ENCODE measurements at places on chromosomes 2 and 18.

DNA sequence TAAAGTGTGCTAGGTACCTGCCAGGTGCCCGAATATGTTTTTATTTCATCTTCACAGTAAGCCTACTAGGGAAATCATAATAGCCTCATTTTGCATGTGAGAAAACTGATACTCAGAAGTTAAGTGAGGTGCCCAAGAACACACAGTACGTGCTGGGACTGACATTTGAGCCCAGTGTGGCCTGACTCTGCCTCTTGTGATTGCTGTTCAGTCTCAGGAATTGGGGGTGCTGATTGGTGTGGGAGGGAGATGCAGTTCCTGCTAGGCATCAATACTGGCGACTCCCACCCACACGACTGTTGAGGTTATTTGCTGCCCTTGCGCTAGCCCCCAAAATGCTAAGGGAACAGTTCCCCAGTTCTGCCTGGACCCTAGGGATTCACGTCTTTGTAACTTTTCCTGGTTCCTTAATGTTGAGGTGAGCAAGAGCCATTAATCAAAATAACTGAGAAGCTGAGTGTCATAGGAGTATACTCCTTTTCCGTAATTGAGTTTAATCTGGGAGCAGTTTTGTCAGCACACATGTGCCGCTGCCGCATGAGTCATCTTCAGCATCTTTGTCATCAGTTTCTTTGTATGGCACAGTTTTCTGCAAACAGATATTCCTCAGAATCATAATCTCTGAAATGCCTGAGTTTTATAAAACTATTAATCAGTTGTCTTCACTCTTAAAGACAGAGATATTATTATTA, 120.7 kb downstream of the NCK2 start:
- no peak for DNase-seq

- no peak for DNase-seq
These were observed 54.6 kb downstream of the ZFP36L2 start for GRCh38 chr2:43171789-43172188.

DNA sequence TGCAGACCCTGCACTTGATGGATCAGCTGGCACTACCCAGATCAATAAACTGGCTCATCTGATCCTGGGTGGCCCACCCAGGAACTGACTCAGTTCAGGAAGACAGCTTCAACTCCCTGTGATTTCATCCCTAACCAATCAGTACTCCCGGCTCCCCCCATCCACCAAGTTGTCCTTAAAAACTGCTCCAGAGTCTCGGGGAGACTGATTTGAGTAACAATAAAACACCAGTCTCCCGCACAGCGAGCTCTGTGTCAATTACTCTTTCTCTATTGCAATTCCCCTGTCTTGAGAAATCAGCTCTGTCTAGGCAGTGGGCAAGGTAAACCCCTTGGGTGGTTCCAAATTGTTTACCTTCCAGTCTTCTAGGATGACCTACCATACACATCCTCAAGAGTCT, 263.3 kb upstream of the STON1 start:
- DNase-seq = no peak

DNA sequence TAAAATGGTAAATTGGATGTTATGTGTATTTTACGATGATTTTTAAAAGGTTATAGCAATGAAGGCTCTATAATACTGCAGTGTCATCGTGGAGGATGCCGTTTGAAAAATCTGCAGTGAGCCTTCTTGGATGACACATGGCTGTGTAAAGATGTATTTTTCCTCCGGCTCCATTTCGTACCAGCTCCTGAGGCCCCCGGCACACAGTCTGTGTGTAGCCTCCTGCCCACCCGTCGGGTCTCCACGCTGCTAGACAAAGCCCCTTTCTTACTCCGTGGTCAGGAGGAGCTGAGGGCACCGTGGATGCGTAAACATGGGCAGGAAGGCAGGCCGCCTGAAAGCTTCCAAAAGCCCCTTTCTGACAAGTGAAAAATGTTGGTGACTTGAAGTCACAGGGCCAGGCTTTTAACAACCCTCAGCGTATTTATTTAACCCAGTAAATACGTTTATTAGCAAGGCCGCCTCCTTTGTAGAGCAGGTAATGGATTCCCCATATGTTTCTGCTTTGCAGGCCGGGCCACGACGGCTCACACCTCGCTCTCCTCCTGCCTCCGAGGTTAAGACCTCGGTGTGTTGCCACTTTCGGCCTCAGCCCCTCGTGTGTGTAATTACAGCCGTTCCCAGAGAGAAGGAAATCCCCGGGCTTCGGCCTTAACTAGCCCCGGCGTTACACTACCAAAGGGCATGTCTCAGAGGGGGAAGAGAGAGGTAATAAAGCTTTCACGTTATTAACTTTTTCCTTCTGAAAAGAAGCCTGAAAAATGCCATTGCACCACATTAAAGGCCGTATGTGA, 72.8 kb downstream of the DDX1 start:
- no peak for DNase-seq

GRCh38 chr2:84840306-84840705, 40.6 kb downstream of the TRABD2A start:
- no peak for DNase-seq

GRCh38 chr2:1037066-1037465, 86.4 kb downstream of the SNTG2 start:
- no peak for DNase-seq

- no peak for DNase-seq
These were observed 86.1 kb downstream of the SLC4A10 start for GRCh38 chr2:161710131-161710915.

DNA sequence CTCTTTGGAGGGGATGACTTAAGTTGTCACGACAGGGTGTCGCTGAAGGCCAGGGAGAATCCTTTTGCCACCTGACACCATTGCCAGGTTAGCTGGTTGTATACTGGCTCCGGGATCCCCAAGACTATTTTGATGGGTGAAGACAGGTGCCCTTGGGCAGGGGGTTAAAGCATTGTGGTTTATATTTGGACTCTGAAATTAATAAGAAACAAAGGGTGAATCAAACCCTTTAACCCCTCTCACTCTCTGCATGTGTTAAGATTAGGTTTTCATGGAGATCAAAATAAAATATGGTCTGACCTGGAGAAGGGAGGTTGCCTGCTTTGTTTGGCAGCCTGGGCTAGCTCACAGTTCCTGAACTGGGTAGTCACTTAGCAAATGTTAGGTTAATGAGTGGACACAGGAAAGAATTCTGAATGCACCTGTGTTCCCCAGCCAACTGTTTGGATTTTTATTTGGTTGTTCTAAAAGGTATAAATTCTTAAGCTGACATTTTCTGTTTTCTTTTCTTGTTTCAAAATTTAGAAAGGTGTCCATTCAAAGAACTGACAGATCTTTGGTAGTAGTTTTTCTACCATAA, 301.7 kb downstream of the KCNS3 start:
- DNase-seq = no peak

DNA sequence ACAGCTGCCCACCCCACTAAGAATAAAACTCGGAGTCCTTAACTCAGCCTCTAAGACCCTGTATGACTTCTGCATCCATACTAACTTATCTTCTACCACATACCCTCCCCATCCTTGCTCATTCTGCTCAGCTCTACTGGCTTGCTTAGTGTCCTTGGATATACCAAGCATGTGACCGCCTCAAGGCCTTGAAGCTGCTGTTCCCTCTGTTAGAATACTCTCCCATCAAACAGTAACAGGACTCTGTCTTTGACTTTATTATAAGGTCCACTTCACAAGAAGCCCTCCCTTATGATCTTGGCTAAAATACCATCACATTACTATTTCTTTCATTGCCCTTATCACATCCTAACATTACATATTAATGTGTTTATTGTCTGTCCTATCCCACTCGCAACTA, 117.3 kb downstream of the DYM start:
- no peak for DNase-seq

DNA sequence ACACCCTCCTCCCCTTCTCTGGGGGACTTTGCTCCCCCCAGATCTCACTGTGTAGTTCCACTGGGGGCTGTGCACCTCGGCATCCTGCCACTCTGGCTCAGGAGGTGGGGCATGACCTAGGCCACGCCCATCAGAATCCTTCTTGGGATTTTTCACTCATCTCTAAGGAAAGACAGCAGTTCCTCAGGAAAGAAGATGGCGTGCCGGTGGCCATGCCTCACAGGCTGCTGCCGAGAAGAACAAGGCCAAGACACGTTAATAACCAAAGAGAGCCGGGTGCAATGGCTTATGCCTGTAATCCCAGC, 3.2 kb downstream of the NMUR1 start:
- no peak for DNase-seq

DNA sequence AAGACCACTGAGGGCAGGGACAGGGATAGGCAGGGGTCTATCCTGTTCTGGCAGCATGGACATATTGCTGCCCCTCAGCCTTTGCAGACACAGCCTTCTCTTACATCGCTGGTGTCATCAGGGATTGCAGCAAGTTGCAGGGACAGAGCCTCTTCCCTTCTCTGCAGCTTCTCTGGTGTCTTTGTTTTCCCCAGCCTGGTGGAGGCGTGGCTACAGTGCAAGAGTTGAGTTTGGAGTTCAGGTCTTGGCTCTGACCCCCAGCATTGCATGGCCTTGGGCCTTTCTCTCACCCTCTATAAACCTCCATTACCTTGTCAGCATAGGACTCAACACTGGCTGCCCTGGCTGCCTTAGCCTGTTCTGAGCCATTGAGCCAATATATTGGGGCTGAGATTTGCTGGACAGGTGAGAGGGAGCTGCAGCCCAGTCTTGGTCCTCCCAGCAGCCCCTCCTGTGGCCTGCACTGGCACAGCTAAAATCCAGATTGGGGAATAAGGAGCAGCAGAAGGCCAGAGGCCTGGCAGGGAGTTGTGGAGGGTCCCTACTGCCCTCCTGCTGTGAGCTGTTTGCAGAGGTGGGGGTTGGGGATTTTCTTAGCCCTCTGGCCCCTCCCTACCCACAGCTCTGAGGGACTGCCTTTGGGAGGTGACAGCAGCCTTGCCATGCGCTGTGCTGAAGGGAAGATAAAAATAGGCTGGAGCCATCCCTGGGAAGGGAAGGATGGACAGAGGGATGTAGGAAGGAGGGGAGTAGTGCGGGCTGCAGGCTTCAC, 22.8 kb downstream of the EHD3 start:
- DNase-seq = no peak

DNA sequence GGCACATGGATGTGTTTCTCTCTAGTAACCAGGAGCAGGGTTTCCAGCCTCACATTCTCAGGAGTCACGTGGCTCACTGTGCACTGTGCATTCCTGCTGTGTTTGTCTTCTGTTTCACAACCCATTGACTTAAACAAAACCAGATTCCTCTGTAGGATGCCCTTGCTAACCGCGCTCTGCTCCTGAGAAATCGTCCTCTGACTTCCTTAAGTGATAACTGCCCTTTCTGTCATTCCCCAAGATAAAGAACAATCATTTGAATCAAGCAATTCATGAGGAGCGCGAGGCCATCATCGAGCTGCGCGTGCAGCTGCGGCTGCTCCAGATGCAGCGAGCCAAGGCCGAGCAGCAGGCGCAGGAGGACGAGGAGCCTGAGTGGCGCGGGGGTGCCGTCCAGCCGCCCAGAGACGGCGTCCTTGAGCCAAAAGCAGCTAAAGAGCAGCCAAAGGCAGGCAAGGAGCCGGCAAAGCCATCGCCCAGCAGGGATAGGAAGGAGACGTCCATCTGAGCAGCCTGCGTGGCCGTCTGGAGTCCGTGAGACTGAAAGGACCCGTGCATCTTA, 60.2 kb downstream of the RALBP1 start:
- DNase-seq = no peak

DNA sequence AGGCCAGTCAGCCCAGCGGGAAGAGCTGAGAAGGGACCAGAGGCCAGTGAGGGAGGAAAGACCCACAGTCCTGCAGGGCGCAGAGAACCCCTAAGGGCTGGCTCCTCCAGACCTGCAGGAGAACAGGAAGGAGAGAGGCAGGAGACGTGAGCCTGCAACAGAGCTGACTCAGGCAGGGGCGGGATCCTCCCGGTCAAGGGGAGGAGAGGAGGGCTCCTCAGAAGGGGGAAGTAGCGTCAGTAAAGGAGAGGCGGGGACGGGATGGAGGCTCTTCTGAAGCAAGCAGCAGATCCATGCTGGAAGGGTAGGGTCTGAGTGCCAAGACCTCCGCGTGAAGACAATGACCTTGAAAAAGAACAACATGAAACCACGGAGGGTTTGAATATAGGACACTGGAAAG, 50.8 kb downstream of the TRABD2A start:
- DNase-seq = no peak

- no peak for DNase-seq
These were observed 624.5 kb downstream of the NR4A2 start for GRCh38 chr2:155708071-155708470.

DNA sequence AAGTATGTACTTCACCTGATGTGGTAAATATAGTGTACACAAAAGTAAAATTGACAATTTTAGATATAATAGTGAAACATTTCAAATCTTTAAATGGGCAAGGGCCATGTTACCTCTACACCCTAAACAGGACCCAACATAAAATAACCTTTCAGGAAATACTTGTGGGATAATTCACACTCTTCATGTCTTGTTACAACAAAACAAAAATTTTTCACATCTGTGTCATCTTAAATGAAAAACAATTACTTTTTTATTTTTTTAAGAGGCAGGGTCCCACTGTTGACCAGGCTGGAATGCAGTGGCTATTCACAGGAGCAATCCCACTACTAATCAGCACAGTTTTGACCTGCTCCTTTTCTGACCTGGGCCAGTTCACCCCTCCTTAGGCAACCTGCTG, 42.1 kb downstream of the SRBD1 start:
- DNase-seq = no peak

- DNase-seq = no peak
These were observed 227.3 kb upstream of the RAB6C start for GRCh38 chr2:129752176-129752575.

DNA sequence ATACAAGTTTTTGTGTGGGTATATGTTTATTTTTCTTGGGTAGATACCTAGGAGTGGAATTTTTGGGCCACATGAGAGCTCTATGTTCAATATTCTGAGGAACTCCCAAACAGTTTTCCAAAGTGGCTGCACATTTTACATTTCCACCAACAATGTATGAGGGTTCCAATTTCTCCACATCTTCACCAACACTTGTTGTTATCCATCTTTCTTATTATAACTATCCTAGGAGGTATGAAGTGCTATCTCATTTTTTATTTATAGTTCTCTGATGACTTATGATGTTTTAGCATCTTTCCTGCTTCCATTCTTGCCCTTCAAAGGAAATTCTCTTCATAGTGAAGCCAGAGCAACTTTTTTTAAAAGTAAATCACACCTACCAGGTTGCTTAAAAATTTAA, 8.7 kb downstream of the PGAP1 start:
- DNase-seq = no peak

GRCh38 chr18:3449512-3450011, 410 bp upstream of the TGIF1 start:
- peak; percentile 56 for DNase-seq

Measured in activated CD4-positive, CD25-positive, alpha-beta regulatory T cell (primary cell).